ENCODE measurements at places on chromosomes 12 and 14.

DNA sequence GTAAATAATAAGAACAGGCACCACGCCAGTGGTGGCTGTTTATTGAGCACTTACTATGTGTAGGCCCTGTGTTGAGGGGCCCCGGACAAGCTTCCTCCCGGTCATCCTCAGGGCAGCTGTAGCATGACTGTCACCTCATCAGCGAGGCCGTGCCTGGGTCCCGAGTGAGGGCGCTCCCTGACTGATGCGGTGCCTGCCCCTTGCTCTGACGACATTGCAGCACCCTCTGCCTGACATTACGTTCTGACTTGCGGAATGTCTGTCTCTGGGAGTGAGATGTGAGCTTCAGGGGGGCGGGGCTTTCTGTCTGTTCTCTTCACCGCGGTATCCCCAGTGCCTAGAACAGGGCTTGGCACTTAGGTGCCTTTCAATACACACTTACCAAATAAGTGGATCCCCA, 167.6 kb downstream of the RBM19 start:
- DNase-seq = no peak

- DNase-seq = no peak
These were observed 3.3 kb downstream of the RAD52 start for GRCh38 chr12:946212-946611.

DNA sequence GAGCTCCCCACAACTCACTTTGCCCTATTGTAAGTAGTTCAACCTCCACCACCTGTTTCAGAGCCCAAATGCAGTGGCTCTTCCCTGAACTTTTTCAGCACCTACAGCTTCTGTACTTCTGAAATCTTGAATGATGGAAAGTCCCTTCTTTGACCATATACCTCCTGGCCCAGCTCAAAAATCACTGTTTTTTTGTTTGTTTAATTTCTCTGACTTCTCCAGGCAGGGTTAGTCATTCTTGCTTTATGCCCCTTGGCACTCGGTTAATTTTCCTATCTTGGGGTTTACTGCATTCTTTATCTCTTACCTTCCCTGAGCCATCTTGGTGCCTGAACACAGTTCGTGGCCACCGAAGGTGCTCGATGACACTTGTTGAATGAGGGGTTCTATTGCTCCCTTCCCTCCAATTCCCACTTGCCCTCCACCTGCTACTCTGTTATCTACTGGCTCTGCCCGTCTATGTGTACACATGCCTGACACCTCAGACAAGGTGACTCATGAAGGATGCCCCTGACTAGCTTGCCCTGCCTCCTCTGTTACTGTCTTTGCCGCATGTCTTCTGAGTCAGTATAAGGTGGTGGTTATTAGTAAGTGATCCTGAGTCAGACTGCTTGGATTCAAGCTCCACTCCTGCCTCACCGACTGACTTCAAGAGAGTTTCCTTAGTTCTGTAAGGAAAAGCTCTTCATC, 4.4 kb downstream of the AMHR2 start:
- DNase-seq = no peak

DNA sequence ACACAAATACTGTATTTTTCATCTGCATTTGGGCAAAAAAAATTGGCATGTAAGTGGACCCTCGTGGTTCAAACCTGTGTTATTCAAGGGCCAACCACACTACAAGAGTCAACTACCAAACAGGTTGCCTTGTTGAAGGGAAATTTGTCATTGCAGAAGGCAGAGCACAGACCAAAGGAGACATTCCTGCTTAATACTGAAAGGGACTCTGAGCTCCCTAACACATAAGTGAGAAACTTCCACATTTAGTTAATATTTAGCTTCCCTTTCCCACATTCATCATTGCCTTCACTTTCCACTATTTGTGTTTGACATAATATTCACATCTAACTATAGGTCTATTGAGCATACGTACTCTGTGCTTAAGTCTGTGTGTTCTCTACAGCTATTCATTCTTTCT, 266.9 kb downstream of the KCNH5 start:
- no peak for DNase-seq

- DNase-seq = no peak
These were observed 376.8 kb downstream of the RGS6 start for GRCh38 chr14:72308967-72309485.

GRCh38 chr12:108297424-108297823, 41.7 kb downstream of the CMKLR1 start:
- DNase-seq = no peak

GRCh38 chr14:61326146-61326545, 4.8 kb downstream of the PRKCH start:
- DNase-seq = no peak

DNA sequence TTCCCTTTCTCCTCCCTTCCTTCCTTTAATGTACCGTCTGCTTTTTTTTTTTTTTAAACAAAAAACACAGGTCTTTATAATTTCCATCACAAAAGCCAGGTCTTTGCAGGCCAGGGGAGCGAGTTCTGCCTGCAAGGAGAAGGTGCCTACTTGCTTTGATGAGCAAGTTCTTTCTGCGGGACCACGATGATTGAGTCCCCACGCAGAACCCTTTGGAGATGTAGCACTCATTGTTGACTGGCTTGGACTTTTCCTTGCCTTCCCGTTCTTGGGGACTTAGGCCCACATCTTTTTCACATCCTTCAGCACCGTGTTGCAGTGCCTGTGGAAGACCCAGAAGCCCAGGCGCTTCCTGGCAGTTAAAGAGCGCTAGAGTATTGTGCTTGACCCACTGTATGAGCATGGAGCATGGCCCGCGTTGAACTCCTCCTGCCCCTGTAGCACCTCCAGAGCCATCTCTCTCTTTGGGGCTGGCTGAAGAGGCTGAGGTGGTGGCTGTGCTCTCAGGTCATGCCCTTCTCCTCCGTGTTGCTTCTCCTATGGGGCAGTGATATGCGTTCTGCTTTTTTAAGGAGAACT, 177.6 kb downstream of the EXOC5 start:
- no peak for DNase-seq

- DNase-seq = no peak
These were observed 41.1 kb downstream of the GNG2 start for GRCh38 chr14:51901475-51902024.

DNA sequence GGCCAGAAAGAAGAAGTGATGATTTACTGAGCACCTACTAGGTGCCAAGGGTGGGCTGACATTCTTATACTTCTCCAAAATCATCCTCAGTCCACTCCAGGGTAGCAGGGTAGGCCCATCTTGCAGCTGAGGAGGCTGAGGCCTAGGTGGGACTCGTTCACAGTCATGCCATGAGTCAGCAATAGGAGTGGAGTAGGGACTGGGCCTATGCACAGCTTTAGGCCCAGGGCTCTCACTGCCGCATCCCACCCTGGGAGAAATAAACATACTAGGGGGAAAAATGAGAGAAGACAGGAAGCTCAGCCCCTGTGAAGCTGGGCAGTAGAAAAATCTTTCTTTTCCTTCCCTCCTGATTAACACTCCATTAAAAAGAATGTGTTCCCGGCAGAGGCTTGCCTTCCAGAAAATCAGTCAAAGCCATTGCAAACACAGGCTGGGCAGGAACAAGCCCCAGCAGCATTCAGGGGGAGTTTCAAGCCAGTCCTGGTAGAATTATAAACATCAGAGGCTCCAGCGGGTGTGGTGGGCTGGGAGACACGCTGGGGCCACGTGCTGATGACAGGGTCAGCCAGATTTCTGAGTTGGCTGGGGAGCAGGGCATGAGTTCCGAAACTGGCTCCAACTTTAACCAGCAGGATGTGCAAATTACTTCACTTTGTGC, 1.8 kb downstream of the HSPB8 start:
- no peak for DNase-seq

DNA sequence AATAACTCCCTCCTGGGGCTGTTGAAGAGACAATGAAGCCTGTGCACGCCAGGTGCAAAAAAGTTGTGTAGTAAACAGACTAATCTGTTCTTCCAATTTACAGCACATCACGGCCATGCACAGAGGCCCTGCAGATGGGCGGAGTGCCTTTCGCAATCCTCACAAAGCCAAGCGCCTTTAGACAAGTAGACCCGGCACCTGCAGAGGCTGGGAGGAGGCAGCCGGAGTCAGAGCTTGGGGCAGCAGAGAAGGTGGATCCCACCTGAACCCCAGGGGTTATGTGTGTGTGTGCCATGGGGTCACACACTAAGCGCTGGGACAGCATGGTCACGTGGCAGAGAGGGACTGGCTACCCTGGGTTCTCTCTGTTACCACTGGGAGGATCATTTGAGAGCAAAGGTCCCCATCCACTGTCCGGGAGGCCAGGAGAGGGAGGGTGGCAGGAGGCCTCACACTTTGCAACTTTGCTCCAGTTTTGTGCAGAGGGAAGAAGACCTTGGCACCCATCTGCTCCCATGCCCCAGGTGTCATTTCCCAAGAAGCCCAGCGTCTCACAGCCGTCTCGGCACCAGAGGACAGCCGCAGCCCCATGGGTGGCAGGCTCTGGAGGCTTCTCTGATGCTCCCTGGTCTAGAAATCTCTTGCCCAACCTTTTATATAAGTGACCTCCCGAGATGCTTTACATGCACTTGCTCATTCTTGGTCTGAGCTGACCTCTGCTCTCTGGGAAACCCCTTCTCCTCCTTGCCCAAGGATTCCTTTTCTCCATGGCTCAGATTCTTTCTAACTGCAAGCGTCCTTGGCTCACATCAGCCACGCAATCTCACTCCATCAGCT, 80.0 kb upstream of the DICER1 start:
- DNase-seq = no peak

DNA sequence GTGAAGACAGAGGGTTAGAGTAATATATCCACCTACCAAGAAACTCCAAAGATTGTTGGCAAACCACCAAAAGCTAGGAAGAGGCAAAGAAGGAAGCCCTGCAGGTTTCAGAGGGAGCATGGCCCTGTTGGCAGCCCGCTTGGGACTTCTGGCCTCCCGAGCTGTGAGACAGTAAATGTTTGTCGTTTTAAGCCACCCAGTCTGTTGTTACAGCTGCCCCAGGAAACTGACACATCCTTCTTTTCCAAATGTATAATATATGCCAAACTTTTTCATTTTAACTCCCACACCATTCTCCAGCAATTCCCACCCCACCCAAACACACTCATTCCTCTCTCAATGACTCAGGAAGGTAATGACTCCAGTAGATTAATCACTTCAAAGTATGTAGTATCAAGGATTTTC, 74.0 kb downstream of the RPS29 start:
- DNase-seq = no peak

DNA sequence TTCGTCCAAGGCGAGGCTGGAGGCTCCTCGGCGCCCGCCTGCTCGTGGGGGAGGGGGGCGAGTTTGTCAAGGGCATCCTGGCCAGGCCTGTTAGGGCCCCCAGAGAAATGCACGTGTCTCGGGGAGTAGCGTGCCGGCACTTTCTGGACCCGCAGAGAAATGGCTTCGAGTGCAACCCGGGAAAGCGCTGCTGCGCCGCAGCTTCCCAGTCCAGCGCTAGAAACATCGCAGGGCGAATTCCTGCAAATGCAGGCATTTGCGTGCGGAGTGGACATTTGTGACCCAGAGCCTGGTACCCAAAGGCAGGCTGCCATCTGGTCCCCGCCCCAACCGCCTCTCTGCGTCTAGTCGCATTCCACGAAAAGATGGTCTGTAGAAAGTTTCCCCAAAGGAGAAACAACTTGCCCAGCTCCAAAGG, 756 bp downstream of the LGR5 start:
- no peak for DNase-seq

DNA sequence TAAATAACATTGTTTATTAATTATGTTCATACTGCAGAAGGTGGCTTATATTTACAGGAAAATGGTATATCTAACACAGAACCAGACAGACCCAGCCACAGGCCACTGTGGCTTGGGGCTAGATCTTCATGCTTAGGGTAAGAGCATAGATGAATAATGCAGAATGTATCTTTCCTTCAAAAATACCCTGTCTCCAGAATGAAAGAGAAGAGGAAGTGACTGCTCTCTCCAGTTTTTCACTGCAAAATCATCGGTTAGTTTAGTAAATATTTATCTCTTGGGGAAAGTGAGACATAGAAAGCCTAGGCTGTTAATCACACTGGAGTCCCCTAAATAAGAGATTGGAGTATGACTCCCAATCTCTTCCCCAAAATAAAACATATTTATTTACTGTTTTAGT, 453.7 kb downstream of the NAV3 start:
- DNase-seq = no peak

DNA sequence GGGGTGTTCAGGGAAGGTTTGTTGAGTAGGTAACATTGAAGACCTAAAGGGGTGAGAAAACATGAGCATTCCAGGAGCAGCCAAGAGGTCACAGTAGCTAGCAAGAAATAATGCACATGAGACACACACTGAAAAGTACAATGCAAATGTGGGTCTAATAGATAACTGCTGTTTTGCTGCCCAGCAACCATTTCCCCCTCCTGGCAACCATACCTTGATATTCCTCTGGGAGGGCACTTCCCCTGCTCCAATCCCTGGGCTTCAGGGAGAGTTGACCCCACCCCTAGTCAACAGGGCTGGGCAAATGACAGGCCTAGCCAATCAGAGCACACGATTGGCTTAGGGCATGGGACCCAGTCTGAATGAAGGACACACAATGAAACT, 8.5 kb upstream of the ACTN1 start:
- DNase-seq = no peak

GRCh38 chr12:8127138-8127537, 3.7 kb downstream of the CLEC4A start:
- no peak for DNase-seq

- DNase-seq = no peak
These were observed 2.4 kb upstream of the WIF1 start for GRCh38 chr12:65123435-65124063.

DNA sequence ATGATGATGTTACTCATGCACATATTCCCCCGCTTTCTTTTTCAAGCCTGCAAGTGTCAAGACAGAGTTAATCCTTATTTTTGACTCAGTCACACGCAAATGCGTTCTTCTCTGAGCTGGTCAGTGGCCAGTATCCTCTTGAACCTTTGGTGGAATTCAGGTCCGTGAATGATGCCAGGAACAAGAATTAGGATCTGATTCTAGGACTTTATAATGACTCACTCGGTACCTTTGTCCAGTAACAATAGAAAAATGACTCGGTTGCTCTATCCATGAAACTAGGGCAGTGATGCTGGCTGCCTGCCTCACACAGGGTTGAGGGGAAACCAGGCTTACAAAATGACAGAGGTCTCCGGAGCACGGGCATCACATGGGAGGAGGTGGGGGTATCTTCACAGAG, 185.8 kb upstream of the NUDT4 start:
- DNase-seq = no peak

DNA sequence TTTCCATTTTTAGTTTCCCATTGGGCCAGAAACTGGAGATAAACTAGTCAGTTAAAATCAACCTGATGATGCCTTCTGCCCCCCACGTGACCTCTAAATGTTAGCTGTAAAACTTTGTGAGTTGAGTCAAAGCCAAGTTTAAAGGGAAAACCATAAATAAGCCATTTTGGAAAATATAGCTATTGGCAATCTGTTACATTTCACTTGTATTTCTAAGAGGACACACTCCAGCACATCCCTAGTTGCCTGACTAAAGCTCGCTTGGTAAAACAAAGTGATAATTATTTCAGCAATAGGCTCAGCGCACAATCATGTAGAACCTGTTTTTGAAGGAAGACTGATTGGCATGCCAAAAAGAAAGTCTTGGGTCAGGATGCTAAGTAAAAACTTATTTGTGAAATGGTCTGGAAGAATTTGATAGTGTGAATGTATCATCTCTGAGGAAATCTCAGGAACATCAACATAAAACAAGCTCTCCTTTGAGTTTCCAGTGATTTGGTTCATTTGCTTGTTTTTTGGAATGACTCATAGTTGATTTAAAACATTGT, 49.2 kb upstream of the AEBP2 start:
- no peak for DNase-seq

GRCh38 chr12:5260086-5260485, 171.8 kb upstream of the NTF3 start:
- DNase-seq = no peak
